ENCODE measurements at places on chromosomes 3 and 15.

DNA sequence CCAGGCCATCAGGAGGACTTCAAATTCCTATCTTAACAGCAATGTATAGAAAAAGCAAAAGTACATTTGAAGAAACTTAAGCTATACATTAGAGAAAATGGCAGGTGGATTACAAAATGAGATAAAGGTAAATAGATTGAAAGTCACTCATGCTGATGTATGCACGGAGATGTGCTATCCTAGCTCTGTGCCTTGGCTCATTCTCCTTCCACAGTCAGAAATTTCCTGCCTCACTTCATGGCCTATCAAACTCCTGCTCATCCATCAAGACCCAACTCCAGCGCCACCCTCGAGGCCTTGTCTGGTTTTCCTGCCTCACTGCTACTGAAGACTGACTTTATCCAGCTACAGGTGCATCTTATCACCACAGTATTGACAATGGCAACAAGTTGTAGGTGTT lies 72.9 kb downstream of the NSMCE3 start:
- no peak for DNase-seq

GRCh38 chr3:23344886-23345285 lies 141.8 kb downstream of the UBE2E2 start:
- DNase-seq, result no peak

DNA sequence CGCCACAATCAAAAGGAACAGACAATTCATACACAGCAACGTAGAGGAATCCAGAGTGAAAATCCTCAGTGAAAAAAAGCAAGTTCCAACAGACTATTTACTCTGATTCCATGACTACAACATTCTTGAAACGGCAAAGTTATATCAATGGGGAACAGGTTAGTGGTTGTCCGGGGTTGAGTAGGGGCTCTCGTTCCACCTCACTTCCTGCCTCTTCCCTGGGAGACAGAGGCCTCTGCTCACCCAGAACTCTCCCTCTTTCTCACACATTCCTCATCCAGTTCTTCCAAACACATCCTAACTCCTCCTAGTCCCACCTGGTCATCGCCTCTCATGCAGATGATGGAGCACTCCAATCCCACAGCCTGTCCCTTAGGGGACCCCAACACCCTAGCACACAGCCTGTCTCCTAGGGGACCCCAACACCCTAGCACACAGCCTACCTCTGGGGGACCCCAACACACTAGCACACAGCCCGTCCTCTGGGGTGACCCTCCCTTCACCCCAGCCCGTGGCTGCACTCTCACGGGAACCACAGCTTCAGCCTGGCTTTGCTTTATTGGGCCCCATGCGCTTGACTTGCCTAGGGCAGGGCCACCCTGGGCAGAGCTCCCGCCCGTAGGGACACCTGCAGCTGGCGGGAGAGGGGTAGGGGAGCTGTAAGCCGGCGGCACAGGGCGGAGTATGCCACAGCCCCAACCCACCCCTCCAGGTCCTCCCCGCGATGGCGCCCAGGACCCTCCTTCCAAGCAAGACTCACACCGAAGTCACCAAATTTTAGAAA lies 5.2 kb downstream of the OCA2 start:
- DNase-seq, result no peak

DNA sequence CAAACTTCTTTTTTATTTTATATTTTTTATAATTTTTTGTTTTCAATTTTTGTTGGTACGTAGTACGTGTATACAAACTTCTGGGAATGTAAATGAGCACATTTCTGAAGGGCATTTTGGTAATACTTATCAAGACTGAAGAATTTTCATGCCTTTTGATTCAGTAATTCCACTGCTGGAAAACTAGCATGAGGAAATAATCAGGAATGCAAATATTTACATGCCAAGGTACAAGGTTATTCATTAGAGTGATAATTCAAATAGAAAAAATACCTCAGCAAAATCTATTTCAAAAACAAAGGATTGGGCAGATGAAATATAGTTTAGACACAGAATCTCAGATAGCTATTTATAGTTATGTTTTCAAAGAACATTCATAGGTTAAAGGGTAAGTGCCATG lies 128.7 kb downstream of the DMXL2 start:
- no peak for DNase-seq

DNA sequence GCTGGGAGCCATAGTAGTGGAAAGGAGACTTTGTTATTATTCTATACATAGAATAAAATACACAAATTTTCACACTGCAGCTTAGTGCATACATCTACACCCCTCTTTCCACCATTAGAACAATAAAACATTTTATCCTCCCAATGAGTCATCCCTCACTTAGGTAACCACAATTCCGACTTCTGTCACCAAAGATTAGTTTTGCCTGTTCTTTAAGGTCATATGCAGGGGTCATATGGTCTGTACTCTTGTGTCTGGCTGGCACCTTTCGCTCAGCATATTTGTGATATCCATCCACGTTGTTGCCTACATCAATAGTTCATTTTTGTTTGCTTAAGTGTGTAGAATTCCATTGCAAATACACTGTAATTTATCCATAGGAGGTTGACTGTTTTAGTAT lies 399.4 kb downstream of the SHQ1 start:
- no peak for DNase-seq

GRCh38 chr3:184952671-184953070 lies 140.7 kb downstream of the VPS8 start:
- no peak for DNase-seq

GRCh38 chr3:32000877-32001276 lies 19.3 kb downstream of the ZNF860 start:
- no peak for DNase-seq

GRCh38 chr3:23668430-23668904 lies 137.3 kb upstream of the UBE2E1 start:
- no peak for DNase-seq
